HCT116 (cell line): ENCODE measurements at places on chromosomes 7 and 10.

DNA sequence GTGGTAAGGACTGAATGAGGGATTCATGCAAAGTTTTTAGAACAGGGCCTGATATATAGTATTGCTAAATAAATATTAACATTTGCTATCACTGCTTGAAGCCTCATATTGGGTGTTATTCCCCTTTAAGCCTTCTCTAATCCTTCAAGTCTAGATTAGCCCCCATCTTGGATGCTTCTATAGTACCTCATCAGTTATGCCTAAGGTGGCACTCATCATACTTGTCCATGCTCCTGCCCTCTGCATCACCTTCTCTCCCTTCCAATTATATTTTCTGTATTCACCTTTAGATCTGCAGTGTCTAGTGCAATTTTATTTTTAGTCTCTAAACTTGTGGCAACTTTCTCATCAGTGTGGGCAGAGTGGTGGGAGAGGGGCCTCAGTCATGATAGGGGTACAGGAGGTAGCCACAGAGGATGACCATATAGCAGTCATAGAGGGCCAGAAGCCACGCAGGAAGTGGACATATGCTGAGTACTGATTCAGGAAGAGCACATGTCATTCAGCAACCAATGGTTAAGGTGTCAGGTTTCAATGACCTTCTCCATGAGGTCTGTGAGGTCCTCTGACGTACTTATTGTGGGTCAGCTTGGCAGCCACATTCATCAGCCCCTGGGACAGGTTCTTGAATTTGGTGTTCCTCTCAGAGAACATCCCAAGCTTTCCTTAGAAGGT lies 2.5 kb downstream of the ENTPD1 start:
- DNase-seq: no peak

DNA sequence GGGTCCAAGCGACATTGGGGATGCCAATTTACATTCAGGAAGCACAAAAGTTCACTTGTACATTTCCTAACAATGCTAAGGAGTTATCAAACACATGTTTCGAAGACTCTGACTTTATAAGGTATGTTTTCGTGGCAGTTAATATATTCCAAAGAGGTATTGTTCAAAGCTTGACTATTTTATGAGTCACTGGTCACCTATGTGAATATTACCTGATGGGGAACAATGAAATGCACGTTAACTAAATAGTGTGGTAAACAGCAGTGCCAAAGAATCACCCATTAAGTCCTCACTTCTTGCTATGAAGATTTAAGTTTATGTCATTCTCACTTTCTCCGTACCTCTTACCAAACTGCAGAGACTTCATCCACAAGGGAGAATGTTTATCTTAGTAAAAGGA lies 550.2 kb downstream of the SORCS1 start:
- DNase-seq: no peak

- DNase-seq: no peak
Measured at GRCh38 chr10:8058274-8059111, 4.0 kb downstream of the GATA3 start.

DNA sequence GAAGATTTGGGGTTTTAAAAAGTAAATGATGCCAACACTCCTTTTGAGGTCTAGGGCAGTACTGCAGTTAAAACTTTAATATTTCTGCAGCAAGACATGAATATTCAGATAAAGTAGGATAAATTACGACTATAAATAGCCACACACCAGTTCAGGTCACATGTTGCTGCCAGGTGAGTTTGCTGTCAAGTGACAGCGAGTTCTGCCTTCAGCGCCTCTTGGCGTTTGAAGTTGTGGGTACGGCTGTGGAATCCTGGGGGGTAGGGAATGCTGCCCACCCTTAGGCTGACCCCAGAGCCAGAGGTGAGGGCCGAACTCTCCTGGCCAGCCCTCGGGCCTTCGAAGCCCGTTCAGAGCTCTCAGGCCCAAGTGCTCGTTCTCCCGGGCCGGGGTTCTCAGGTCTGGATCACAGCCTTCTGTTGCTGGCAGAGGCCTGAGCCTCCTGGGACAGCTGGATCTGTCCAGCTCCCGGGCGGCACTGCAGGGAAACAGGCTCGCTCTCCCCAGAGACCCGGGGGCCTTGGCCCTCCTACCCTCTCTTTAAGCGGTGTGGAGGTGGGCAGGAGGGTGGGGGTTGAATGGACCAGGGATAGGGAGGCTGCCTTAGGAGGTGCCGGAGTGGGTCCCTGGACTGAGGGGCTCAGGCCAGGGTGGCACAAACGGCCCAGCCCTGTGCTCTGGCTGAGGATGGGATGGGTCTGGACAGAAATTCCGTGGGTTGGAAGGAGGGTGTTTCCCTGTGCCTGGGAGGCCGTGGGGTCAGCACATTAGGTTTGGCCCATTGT lies 5.4 kb downstream of the BRI3 start:
- DNase-seq: no peak

GRCh38 chr10:6840201-6840691 lies 260.2 kb upstream of the PRKCQ start:
- DNase-seq: no peak

DNA sequence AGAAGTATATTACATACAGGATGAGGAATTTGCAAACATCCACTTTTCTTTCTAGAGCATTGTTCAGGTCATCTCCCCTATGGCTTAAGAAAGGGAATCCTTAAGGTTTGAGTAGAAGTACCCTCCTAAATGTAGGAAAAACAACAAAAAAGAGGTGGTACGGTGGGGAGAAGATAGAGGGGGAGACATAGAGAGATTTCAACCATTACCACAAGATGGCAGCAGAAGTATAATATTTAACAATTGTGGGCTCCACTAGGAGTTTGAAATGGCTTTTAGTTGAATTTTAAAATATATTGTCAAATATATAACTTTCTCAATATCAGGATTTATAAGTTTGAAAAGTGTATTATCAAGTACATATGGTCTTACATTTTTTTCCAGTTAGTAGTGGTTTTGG lies 72.7 kb upstream of the PRKG1 start:
- DNase-seq: no peak

DNA sequence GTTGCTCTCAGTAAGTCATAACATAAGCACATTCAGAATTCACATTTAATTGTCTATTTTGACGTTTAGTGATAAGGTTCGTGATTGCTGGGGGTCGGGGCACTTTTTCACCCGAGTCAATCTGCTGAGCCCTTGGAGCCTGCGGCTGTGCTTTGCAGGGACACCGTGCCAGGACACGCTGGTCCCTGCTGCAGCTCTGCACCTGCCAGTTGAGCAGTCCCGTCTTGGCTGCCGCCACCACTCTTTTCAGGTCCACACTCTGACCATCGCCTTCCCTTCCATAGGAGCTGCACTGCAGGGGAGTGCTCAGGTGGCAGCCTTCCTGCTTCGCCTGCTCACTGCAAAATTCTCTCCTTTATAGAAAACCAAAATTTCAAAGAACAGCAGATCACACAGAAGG lies 36.4 kb downstream of the CUL1 start:
- no peak for DNase-seq

- no peak for DNase-seq
Measured at GRCh38 chr10:109958059-109958458, 34.7 kb upstream of the XPNPEP1 start.

DNA sequence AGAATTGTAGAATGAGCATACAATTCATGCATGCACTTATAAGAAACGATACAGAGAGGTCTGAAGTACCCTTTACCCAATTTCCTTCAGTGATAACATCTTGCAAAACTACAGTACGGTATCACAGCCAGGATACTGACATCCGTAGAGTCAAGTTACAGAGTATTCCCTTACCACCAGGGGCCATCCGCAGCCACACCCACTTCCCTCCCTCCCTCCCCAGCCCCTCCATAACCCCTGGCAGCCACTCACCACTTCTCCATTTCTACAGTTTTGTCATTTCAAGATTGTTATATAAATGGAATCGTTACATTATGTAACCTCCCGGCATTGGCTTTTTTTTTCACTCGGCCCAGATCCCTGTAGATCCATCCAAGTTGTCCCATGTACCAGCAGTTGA lies 113.6 kb upstream of the RET start:
- DNase-seq: no peak

DNA sequence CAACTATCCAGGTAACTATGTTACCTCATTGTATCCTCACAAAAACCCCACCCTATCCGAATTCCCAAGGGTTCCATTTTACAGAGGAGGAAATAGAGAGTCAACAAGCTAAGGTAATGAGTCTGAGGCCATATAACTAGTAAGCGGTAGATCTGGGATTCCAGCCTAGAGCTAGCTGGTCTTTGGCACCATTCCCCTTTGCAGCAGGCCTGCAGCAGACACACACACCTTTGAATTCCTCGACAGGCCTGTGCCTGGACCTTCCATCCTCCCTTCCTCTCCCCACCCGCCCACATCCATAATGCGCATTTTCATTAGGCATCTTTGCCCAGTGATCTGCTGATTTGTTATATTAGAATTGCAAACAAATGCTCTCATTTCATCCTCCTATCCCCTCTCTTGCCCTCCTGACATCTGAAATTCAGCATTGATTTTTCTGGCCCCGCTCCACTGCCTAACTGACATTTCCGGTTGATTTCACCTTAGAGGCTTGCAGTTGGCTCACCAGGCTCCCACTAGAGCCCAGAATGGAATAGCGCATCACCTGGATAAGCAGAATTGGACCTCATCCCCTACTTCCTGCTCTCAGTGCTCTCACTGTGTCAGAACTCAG lies 129.5 kb downstream of the PLXNA4 start:
- DNase-seq: no peak

GRCh38 chr10:123007558-123008354 lies 839 bp downstream of the IKZF5 start:
- peak; percentile 43 for DNase-seq

- no peak for DNase-seq
Measured at GRCh38 chr7:150791746-150792452, 8.3 kb downstream of the TMEM176B start.

- no peak for DNase-seq
Measured at GRCh38 chr7:2149672-2150444, 82.9 kb downstream of the MAD1L1 start.

- peak; percentile 13 for DNase-seq
Measured at GRCh38 chr10:17599089-17599488, 18.1 kb downstream of the HACD1 start.

DNA sequence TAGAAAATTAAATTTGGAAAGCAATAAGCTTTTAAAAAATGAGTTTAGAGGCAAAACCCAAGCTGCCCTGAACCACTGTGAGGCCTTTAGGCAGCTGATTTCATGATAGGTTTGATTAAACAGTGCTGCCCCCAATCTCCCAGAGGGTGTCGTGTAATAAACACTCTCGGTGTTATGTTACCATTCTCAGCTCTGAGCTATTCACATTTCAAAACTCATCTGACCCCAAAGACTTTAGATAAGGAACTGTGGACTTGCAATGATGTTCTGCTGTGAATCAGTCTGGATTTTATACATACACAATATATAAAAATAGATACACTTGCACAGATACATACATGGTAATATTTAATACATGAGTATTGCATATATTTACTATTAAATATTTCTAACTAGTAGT lies 120.4 kb downstream of the MALRD1 start:
- no peak for DNase-seq

GRCh38 chr7:90216080-90216674 lies 4.6 kb downstream of the STEAP2 start:
- no peak for DNase-seq

DNA sequence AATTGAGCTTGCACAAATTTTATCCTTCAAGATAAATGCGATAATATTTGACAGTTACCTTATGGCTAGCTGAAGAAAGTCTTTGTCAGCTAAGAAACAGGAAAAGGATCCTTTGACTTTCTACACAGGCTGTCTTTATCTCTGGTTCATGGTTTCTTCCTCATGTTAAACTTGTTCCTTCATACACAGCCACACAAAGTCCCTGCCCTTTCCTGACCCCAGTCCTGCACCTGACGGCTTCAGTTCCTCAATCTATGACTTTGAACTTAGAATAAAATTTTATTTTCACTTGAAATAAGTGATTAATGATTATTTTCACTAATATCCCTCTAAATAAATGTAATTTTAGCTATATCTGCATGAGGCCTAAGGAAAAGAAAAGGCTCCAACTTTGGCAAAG lies 77.8 kb upstream of the PRSS1 start:
- DNase-seq: no peak

GRCh38 chr7:134920026-134920753 lies 66.1 kb upstream of the AGBL3 start:
- no peak for DNase-seq

GRCh38 chr7:148210804-148211325 lies 379.7 kb upstream of the C7orf33 start:
- DNase-seq: no peak

GRCh38 chr7:13748998-13749397 lies 240.5 kb downstream of the ETV1 start:
- DNase-seq: no peak

GRCh38 chr10:25561758-25562157 lies 372.3 kb upstream of the MYO3A start:
- DNase-seq: no peak

- DNase-seq: no peak
Measured at GRCh38 chr7:34296663-34297062, 361.4 kb upstream of the NPSR1 start.

DNA sequence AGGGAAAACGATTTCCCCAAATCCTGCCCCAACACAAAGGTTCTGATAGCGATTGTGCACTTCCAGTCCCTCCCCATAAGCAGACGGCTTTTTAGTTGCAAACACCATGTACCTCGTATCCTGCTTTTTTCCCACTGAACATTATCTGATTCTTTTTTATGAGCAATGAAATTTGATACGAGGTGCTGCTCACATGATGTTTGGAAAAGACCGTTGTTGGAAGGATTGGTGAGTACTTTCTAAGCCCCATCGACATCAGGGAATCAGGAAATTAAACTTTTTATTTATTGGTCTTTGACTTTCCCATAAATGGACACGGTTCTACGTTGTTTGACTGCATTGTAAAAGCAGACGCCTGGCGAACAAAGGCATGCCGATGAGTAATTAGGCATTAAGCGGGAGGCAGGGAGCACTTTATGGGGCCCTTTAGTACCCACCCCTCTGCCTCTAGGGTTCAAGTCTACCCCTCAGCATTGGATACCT lies 49.4 kb downstream of the TEX36 start:
- peak; percentile 8 for DNase-seq

GRCh38 chr10:15369256-15370211 lies 1.6 kb downstream of the FAM171A1 start:
- DNase-seq: no peak

DNA sequence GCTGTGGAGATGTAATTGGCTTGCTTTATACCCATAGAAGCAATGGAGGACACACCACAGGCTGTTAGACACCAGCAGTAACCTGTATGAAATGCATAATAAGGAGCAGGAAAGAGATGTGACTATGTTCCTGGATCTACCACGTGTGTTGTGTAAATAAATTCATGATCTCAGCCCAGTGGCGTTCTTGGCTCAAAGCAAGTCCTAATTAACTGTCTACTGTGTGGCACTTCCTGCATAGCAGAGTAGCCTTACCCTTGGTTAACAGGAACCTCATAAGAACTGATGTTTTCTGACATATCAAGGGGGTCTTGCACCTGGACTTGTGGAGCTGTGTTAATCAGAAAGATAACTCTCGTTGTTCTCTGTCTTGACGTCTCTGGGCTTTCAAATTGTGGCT lies 25.7 kb upstream of the FAM180A start:
- DNase-seq: no peak

DNA sequence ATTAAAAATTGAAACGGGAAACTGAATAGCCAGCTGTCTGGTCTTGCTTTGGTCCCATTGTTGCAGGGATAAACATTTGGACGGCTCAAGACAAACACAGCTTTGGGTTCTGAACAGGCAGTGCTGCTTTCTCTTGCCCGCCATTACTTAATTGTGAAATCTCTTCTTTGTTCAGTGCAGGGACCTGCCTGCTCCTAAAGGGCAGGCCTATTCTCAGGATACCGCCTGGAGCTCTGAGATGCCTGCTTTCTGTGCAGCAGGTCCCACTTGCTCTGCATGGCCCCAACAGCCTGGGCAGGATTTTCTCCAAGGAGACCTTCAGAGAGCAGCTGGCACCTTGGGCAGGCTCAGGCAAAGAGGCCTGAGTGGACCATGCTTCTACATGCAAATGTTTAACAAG lies 237.6 kb downstream of the KCNMA1 start:
- no peak for DNase-seq
